Right renal pelvis (tissue), 4 donors: ENCODE measurements at places on chromosomes 13 and 19. TPM values are rescaled to one million over a fixed set of nuclear protein-coding genes. Genes with fewer than 3 reads are reported as not detected.

The JSRP1 gene
- 0.41 TPM for polyA plus RNA-seq

The ACP7 gene
- 0.65 TPM for polyA plus RNA-seq

The COL4A1 gene
- 679 TPM for polyA plus RNA-seq

The SYCN gene
- not detected for polyA plus RNA-seq
